ENCODE measurements at places on chromosomes 2 and 18. TPM values are rescaled to one million over a fixed set of nuclear protein-coding genes. Genes with fewer than 3 reads are reported as not detected.

GATA6 gene
- total RNA-seq, result 0.43 TPM

GRCh38 chr2:14120376-14120775, 512.1 kb upstream of the LRATD1 start:
- DNase-seq, result no peak

DNA sequence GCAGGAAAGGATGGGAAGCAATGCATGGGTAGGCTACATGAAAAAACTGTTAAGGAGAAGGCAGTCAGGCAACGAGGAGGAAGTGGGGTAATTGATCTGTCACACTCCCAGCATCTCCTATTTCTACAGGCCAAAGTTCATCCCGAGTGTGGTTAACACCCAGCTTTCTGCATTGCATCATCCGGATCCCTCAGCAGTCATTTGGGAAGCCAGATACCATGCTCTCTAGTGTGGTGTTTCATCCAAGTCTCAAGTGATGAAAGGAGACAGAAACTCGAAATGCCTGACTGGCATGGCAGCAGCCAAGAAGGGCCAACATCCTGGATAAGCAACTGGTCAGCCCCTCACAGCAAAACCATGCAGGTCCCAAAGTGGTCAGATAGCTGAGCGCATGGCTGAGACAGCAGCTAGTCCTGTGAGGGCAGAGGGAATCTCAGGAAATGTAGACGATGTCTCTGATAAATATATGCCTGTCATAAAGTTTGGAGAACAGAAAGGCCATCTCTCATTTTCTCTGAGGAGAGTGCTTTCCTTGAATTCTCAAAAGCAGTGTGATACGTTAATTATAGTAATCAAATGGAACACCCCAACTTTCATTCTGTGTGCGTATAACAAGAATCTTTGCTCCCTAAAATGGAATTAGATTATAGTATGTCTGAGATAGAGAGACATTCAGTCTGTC, 24.8 kb upstream of the HNRNPA3 start:
- no peak for DNase-seq

CRIM1 gene
- total RNA-seq, result 2.6 TPM

DNA sequence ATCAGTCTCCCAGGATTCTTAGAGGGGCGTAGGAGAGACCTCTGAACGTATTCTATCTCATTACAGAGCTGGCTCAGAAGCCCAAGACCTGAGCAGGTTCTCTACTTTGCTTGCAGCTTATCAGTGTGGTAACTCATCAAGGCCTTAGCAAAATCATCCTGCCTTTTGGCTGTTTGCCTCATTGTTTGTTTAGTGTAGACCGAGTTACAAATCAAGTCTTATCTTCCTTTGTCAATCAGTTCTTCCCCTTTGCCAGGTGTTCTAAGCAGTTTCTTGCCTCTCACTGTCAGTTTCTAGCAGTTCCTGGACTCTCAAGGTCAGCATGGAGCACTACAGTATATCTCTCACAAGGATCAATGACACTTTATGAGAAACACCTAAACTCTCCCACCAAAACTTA, 30.9 kb upstream of the NAB1 start:
- DNase-seq, result no peak

GRCh38 chr2:26068602-26069298, 34.9 kb downstream of the RAB10 start:
- peak; percentile 64 for DNase-seq

- no peak for DNase-seq
Observed at GRCh38 chr2:142965443-142965842, 88.0 kb downstream of the KYNU start.

OLA1 gene
- total RNA-seq, result 100 TPM

GRCh38 chr2:237184192-237184918, 98.7 kb downstream of the COPS8 start:
- DNase-seq, result no peak

PIK3C3 gene
- 52.0 TPM for total RNA-seq

DNA sequence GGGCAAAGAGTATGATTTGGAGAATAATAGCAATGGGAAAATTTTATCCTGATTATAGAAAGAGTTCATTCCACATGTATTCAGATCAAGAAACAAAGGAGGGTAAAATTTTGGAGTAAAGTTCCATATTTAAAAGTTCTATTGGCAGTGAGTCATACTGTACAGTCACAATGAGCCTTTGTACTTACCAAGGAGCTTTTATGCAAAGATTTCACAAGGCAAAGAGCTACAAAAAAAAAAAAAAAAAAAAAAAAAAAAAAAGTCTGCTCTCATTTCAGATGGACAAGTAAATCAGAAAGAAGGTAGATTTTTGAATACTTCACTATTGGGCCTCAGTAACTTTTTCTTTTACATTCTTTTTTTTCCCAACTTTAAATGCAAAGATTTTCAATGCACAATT, 1802.2 kb upstream of the PIK3C3 start:
- no peak for DNase-seq

STARD6 gene
- 0.23 TPM for total RNA-seq

- no peak for DNase-seq
Observed at GRCh38 chr2:233007739-233008138, 5.3 kb downstream of the NGEF start.

- no peak for DNase-seq
Observed at GRCh38 chr2:196284144-196284844, 112.9 kb upstream of the STK17B start.

VSNL1 gene
- not detected for total RNA-seq

DPYSL5 gene
- not detected for total RNA-seq

PIEZO2 gene
- not detected for total RNA-seq

DNA sequence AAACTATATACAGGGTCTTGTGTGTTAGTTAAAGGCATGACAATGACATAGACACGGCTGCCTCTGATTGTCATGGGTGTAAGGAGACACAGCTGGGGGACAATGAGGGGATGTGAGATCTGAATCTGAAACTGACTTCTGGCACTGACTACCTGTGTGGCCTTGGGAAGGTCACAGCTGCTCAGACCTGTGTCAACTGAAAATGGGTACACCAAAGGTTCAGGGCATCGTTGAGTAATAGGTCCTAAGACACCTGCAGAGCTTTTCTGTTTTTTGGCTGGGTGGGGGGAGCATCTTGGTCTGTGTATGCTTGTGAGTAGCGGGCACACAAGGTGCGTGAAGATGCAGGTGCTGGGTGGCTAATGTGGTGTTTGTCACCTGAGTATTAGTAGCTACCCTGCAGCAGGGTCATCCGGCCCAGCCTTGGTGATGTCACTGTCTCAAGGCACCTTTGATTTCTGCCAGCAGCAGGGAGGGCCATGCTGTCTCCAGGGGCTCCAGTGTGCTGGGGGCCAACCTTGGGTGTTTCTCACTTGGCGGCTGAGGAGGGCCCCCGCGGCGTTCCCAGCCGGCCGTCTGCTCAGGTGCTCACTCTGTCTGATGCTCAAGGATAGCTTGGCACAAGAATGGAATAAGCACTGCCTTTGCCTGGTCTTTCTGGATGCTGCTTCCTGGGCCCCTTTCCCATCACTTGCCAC, 53.1 kb upstream of the HS6ST1 start:
- DNase-seq, result no peak

- DNase-seq, result no peak
Observed at GRCh38 chr2:54656863-54657262, 66.6 kb upstream of the EML6 start.

RIT2 gene
- total RNA-seq, result not detected

GRCh38 chr2:60054571-60055340, 498.7 kb downstream of the BCL11A start:
- DNase-seq, result no peak

- DNase-seq, result no peak
Observed at GRCh38 chr2:217382794-217383193, 522.9 kb upstream of the TNP1 start.

ANKRD30B gene
- total RNA-seq, result not detected

DYNAP gene
- not detected for total RNA-seq

POTEI gene
- not detected for total RNA-seq

GRCh38 chr18:61764381-61764780, 128.4 kb downstream of the RNF152 start:
- no peak for DNase-seq

- no peak for DNase-seq
Observed at GRCh38 chr2:68831686-68832232, 39.4 kb downstream of the BMP10 start.

TRIM43 gene
- not detected for total RNA-seq

SNRNP27 gene
- 67.4 TPM for total RNA-seq

GRCh38 chr2:213185147-213185822, 33.9 kb upstream of the IKZF2 start:
- no peak for DNase-seq

DNA sequence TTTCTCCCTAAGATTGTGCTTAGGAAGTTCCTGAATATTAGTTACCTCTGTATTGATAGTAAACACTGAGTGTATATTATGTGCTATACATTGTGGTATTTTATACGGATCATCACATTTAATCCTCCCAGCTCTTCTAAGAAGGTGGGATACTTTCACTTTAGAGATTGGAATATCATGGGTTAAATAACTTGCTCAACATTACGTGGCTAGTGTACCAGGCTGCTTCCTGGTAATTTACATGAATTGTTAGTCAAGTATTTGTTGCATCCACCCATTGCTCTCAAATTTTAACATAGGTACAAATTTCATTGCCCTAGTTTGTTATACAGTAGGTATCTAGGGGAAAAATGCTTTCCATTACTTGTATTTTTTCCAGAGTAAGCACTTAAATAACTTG, 21.4 kb downstream of the FAM98A start:
- no peak for DNase-seq

SERPINB13 gene
- not detected for total RNA-seq

DNA sequence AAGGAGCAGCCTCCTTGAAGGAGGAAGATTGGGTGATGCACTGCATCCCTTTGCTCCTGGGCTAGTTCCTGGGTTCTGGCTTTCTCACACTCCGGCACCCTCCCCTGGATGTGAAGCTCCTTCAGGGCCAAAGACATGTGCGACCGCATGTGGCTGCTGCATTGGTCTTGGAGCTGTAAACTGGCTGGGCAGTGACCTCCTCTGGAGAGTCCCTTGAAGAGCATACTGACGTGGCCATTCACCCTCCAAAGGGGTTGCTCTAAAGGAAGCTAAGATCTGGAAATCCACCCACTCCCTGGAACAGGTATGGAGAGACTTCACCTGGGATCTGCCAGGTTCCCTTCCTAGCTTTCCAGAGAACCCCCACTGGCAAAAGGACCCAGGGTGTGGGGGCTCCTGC, 62.1 kb downstream of the TMEM17 start:
- no peak for DNase-seq

DNA sequence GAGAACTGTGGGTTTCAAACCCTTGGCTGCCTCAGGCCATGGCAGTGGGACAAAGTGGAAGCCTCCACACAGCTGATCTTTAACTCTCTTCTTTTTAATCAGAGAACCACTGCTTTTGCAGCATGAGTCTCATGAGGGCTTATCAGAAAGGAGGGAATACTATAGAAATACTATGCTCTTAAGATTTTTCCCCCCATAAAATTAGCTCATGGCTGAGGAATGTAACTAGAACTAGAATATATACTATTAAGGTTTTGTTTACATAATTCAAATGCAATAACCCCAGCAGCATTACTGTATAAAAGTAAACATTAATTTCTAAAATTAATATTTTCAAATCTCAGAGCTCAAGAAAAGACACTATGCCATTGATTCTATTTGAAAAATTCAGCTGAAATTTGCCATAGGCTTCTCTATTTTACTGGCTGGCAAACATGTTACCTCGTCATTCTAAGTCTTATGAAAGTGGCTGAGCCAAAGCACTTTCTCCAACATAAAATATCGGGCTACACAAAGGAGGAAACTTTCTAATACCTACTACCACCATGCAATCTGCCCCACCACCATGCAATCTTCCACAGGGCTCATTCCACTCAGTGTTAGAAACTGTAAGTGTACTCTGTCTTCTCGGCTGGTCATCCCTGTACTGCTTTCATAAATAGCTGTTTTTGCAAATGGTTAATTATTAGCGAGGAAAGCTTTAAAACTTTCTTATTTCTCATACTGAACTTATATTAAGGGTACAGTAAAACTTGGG, 42.5 kb downstream of the WDR35 start:
- no peak for DNase-seq

DNA sequence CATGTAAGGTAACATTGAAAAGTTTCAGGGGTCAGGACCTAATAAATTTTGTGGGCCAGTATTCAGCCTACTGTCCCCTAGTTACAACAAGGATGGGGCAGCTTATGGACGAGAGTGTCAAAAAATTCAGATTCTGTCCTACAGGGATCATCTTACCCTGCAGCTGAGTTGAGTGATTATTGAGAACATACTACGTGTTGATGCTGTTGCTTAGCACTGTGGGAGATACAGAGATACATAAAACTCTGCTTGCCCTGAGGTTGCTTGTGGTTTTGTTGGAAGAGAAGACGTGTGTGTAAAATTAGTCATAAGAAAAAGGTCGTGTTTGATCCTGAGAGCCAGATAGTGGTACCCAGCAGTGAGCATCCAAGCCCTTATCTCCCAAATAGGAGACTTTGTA, 253.2 kb downstream of the NEDD4L start:
- peak; percentile 27 for DNase-seq

GRCh38 chr18:13067966-13068365, 76.8 kb downstream of the CEP192 start:
- no peak for DNase-seq

DNA sequence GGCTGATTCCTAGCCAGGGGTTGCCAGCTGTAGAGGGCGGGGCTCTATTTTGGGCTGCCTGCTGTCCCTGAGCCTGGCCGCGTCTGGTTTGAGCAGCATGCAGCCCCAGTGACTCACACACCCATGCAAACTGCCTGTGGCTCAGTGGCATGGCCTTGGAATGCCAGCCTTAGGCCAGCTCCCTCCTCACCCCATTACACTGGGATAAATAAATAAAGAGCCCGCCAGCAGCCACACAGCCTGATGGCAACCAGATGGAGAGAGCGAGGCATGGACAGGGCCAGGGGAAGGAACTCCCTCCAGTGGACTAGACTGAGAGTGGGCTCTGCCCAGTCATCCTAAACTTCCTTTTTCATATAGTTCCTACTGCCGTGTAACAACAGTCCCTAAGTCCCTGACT, 18.3 kb downstream of the NHEJ1 start:
- no peak for DNase-seq

DNA sequence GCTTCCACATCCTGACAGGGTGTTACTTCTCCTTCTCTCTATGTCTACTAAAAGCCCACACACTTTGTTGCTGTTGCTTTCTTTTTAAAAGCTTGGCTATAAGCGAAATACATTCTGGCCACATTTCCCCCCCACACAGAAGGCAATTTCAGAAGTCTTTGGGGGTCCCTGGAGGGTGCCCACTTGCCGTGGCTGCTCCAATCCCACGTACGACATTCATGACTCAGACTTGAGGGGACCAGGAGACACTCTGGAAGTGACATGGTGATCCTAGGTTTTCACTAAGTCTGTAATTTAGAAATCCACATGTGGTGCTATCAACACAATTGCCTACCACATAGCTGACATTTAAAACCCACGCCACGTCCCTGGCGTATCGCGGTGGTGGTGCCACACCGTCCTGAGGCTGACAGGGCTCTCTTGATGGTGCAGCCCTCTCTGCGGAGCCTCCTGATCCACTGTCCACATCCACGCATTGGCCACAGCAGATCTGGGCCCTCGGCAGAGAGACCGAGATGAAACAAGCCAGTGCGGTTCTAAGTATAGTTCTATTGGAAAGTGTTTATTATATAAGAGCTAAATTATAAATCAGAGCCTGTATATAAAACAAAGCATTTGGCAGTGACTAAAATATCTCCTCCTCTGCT, 42.4 kb downstream of the CYP27C1 start:
- no peak for DNase-seq

All from activated T-cell treated with anti-CD3 and anti-CD28 coated beads, Interleukin-2, amount 50 U/mL, for 72 hours (primary cell).